ENCODE measurements at places on chromosomes 7 and 10.
A peak's percentile ranks its signal among the peaks of the same experiment; 100 is the strongest.

- no peak for DNase-seq
Measured at GRCh38 chr10:60206735-60207134, 182.9 kb downstream of the ANK3 start.

DNA sequence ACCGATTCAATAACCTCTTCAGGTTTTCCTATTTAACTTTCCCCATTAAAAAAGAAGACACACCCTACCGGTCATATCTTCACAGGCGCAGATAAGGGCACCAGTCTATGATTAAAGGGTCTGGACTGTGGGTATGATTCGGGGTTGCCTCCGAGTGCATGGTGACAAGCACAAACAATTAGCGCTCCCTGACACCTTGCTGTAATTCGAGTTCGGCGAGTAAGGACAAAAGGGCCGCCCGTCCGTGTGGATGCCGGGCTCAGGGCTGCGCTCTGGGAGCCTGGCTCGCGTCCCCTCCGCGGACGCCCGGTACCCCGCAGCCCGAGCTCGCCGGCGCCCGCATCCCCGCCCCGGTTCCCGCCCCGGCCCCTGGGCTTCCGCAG is 111.9 kb upstream of the RHEB start:
- no peak for DNase-seq

- DNase-seq, result no peak
Measured at GRCh38 chr7:69032848-69033247, 565.4 kb upstream of the AUTS2 start.

DNA sequence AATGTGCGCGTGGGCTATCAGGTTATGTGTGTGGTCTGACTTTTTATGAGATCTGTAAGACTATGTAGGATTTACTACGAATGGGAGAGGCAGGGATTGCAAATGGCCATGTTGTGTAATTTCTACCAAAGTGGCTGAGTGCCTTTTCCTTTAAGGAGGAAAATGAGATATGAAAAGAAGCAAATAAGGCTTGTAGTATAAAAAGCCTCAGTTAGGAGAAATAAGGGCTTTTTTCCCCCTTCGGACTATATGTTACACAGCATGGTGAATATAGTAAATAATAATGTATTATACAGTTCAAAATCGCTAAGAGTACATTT is 447 bp upstream of the GPAM start:
- DNase-seq, result no peak

DNA sequence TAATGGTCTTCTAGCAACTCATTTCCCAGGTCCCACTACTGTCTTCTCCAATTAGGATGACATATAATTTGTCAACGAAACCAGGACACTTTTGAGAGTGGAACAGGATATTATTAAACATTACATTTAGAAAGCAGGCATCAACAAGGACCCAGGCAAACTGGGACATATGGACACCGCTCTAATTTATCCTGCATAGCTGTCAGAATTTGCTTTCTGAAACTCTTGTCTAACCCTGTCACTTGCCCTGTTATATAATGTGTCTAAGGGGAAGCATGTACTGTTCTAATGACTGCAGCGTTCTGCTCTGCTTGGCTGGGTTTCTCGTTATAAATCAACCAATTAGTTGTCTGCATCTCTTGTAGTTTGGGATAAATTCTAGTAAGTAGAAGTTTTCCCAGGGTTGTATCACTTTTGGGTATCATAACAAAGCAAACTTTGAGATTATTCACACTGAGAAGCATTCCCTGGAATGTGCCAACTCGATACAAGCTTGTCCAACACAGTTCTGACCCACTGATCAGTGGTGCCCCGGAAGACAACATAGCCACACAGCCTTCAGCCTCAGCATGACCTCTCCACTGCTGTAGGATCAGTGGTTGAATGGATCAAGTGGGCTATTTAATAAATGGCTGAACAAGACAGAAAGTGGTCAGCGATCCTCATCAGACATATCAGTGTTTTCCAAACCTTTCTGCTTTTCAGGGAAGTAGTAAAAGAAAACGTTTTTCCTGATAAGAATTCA is 228.1 kb downstream of the KIF20B start:
- DNase-seq, result no peak

- no peak for DNase-seq
Measured at GRCh38 chr10:6995831-6996230, 415.0 kb downstream of the SFMBT2 start.

GRCh38 chr7:146844405-146844804 is 727.8 kb downstream of the CNTNAP2 start:
- DNase-seq, result no peak

DNA sequence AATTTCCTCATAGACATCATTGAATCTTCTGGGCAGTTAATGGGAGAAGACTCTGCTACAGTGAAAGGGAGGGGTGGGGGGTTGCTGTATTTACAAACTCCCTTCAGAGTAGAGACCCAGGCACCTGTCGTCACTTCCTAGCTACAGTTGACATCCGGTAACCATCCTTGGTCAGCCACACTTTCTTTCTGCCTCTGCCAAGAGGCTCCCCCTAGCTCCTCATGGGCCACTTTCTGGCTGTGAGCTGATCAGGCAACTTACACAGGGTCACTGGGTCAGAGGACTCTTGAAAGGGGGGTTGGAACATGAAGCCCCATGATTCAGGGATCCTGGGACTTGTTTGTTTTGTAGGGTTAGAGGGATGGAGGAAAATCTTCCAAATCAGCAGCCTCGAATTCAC is 1.2 kb downstream of the TECPR1 start:
- peak; percentile 13 for DNase-seq

- no peak for DNase-seq
Measured at GRCh38 chr7:18408461-18408860, 87.1 kb upstream of the HDAC9 start.

GRCh38 chr10:132372516-132373095 is 24.4 kb upstream of the PWWP2B start:
- DNase-seq, result no peak

GRCh38 chr7:148242294-148242821 is 348.2 kb upstream of the C7orf33 start:
- DNase-seq, result no peak

- no peak for DNase-seq
Measured at GRCh38 chr10:126087153-126087680, 190.9 kb downstream of the FANK1 start.

- DNase-seq, result no peak
Measured at GRCh38 chr7:100781255-100781654, 46.1 kb downstream of the EPHB4 start.

GRCh38 chr7:82605247-82605864 is 161.8 kb upstream of the CACNA2D1 start:
- no peak for DNase-seq

- no peak for DNase-seq
Measured at GRCh38 chr10:32384171-32384570, 37.2 kb upstream of the EPC1 start.

DNA sequence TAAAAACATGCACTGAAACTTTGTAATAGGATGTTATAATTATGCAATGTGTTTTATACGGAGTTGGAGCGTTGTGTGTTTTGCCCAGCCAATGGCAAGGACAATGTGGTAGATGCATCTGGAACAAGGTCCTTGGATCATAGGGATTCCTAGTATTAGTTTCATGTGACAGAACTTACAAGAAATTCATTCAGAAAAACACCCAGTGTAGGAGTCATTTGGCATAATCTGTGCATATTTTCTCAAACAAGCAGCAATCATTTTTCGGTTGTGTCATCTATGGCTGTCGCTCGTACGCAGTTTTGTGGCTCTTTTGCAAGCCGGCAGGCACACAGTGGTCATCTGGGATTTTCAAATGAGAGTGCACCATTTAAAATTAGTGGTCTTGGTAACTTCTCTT is 19.8 kb downstream of the CREB5 start:
- DNase-seq, result no peak

GRCh38 chr10:120475844-120476791 is 19.1 kb downstream of the PLPP4 start:
- DNase-seq, result no peak

GRCh38 chr7:131564640-131565039 is 8.2 kb upstream of the PODXL start:
- no peak for DNase-seq

DNA sequence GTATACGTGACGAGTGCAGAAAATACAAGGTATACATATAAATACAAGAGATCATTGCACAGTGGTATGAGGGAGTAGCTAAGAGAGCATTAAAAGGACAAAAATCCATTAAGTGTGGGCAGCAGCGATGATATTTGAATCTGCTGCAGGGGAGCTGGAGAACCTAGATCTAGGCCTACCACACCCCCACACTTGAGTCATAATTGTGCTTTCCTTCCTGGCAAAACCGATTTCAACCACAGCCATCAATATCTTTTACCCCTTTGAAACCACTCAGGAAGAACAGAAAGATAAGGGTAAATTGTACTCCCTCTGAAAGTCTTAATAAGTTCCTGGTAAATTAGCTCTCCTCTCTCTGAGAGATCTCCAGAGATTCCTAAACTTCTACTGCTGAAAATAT is 345.0 kb downstream of the SORCS1 start:
- no peak for DNase-seq

- DNase-seq, result no peak
Measured at GRCh38 chr7:50662041-50662694, 97.0 kb upstream of the DDC start.

DNA sequence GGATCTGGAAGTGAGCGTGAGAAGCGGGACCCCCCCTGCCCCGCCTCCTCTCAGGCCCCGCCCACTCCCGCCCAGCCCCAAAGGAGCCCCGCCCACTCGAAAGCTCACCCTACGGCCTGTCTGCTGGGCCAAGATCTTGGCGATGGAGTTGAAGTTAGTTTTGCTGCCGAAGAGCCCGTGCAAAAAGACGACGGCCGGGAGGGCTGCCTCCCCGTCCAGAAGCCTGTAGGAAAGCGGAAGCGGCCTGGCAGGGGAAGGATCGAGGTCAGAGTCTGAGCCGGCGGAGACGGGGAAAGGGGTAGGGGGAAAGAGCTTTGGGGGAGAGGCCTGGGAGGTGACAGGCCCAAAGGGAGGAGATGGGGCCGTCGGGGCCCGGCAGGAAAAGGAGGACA is 386 bp downstream of the ABHD11 start:
- DNase-seq, result peak; percentile 32
